ENCODE measurements at places on chromosomes 4 and X.

DNA sequence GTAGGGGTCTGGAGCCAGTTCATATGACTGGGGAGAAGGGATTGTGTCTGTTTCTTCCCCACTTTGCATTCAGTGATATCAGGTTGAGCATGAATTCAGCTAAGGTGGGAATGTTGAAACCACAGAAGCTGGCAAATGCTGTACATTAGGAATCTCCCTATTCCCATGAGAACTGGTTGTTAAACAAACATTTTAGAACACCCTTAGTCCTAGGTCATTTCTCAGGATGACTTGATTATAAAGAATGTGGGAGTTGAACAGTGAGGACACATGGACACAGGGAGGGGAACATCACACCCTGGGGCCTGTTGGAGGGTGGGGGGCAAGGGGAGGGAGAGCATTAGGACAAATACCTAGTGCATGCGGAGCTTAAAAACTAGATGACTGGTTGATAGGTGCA is 62.6 kb upstream of the LIMCH1 start:
- DNase-seq = no peak

DNA sequence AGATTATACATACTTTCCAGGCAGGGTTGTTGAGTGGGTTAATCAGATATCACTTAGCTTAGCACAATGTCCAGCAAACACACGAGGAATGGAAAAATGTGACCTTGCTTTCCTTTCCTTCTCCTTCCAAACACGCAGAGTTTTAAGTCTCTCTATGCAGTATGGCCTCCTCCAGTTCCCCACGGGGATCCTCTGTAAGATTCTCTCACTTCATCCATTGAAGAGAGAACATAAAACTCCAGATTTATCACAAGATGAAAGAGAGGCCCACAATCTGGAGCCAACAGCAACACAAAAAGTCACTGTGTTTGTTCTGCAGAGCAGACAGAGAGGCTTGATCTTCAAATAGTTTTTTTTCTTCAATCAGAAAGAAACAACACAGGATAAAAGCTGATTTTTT is 336.8 kb upstream of the CLNK start:
- no peak for DNase-seq

DNA sequence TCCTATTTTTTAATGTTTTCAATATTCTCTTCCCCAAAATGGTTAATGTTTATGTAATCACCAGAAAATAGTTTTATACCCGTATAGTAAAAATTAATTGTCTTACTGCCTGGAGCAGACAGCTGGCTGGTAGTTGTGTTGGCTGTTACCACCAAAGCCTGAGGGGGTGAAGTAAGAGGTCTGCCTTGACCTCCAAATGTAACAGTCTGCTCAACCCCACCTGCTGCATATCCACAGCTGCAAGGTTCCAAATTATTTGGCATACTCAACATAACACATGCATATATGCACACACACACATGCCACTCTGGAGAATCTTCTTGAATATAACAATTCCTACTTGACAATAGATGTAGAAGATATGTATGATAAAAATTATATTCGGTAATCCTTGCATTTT is 624.3 kb downstream of the ADGRL3 start:
- DNase-seq = no peak

DNA sequence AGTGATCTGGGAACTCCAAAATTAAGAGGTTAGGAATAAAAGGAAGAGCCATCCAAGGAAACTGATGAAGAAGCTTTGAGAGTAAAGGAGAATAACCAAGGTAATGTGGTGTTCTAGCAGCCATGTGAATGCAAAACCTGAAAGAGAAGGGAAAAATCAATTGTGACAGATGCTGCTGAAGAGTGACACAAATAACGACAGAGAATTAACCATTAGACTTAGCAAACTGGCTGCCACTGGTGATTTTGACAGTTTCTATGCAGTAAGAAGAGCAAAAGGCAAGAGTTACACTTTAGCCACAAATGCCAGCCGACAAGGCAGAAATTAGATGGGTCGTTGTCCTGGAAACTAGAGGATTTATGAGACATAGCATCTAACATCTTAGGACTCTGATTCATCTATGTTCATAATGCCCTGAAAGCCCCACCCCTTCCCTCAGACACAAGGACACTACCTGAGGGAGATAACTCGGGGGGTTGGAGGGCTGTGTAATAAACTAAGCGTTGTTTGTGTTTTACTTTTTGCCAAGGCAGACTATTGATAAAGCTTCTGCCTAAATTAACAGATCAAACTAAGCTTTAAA is 13.0 kb upstream of the TMEM144 start:
- DNase-seq = no peak

DNA sequence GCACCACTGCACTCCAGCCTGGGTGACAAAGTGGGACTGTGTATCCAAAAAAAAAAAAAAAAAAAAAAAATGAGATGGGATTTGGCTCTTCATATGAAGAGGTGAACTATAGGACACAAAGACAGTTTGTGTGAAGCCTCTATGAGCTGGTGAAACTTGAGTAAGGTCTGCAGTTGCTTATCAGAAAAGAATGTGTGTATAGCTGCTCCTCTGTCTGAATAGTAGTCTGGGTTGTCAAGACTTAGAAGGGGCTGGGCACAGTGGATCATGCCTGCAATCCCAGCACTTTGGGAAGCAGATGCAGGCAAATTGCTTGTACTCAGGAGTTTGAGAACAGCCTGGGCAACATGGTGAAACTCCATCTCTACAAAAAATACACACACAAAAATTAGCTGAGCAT is 82.8 kb downstream of the ARSF start:
- no peak for DNase-seq

GRCh38 chr4:84530871-84531270 is 31.8 kb upstream of the NKX6-1 start:
- no peak for DNase-seq

GRCh38 chr4:155403886-155404285 is 27.1 kb upstream of the MAP9 start:
- no peak for DNase-seq

DNA sequence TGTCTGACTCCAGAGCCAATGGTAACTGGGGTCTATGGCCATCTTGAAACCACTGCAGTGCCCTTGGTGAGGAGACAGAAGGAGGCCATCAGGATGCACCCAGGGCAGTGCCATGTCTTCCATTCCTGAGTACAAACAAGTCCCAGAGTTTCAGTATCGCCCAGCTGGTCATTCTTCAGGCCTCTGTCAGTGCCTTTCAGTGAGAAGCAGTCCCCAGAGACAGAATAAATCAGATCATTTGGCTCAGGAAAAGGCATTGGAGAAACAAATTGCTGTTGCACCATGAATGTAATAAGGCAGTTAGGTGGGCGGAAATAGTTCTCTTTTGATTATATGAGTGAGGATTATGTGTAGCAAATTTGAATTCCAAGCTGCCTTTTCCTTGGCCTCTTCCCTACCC is 21.3 kb downstream of the ADGRG4 start:
- no peak for DNase-seq

DNA sequence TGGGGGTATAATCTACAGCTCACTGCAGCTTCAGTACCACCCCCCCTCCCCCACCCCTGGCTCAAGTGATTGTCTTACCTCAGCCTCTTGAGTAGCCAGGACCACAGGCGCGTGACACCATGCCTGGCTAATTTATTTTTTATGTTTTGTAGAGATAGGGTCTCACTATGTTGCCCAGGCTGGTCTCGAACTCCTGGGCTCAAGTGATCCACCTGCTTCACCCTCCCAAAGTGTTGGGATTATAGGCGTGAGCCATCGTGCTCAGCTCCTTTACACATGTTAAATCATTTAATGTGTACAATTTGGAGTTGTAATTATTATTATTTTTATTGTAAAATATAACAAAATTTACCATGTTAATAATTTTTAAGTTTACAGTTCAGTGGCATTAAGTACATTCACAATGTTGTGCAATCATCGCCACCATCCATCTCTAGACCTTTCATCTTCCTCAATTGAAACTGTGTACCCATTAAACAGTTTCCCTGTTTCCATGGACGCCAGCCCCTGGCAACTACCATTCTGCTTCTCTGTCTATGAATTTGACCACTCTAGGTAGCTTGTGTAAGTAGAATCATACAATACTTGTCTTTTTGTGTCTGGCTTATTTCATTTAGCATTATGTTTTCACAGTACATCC is 6.1 kb downstream of the SLAIN2 start:
- no peak for DNase-seq

DNA sequence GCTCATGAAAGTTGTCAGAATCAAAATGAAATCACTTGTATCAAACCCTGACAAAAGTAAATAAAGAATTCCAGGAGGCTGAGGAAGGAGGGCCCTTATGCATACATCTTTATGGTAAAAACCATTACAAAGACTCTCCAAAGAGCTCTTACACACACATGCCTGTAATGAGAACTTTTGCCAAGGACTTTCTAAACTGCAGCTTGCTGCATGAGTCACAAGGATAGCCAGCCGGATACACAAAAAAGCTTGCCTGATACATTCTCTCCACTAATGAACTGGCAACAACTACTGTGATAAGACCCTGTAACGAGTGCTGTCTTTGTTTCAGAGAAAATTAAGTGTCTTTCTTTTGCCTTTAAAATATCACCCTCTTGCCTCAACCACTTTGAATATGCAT is 618.1 kb downstream of the PPP4R3C start:
- no peak for DNase-seq

DNA sequence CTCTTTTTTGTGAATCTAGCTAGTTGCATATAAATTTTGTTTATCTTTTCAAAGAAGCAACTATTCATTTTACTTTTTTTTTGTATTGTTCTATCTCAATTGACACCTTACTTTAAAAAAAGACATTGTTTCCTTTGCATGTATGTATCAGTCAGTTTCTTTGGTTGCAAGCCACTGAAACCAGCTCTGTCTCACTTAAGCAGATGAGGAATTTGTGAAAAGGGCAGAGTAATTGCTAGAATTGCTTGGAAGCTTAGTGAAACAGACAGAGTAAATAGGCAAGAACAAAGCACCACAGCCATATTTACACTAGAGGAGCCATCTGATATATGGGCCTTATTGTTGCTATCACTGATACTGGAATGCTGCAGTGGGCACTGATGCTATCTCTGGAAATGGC is 231.4 kb upstream of the KLF8 start:
- DNase-seq = no peak
